ENCODE measurements at places on chromosomes 4 and X. TPM values are rescaled to one million over a fixed set of nuclear protein-coding genes. Genes with fewer than 3 reads are reported as not detected.

HERC6 gene
- 14.0 TPM for total RNA-seq

- no peak for DNase-seq
These were observed 41.6 kb downstream of the EVC2 start for GRCh38 chr4:5666741-5667140.

TBCK gene
- total RNA-seq, result 77.5 TPM

- DNase-seq, result no peak
These were observed 110.7 kb downstream of the CFAP299 start for GRCh38 chr4:80446248-80446647.

SLC25A4 gene
- total RNA-seq, result 44.1 TPM

ZNF157 gene
- total RNA-seq, result 1.5 TPM

ADGRG2 gene
- total RNA-seq, result 4.5 TPM

DNA sequence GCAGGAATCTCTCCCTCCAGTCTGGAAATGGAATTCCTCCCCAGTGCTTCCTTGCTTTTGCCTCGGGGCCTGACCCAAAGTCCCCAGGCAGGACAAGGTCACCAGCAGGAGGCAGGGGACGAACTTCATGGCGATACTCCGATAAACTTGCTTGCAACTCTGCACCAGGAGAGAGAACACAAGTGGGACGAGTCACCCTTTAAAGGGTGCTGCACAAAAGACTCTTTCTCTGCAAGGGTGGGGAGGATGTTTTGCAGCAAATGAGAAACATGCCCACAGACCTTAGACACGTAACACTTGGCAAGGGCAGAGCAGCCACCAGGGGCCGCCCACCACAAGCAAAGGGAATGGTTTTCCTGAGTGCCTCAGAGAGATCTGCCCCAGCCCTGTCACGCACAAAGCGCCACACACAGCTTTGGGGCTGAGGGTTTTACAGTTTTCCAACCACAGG is at the start of gene FGFBP2:
TSS of gene FGFBP2 (minus strand) at position 175 of the 451 bp plus-strand sequence. CDS start at position 129, 46 bp downstream.
- DNase-seq, result peak; percentile 51

DNA sequence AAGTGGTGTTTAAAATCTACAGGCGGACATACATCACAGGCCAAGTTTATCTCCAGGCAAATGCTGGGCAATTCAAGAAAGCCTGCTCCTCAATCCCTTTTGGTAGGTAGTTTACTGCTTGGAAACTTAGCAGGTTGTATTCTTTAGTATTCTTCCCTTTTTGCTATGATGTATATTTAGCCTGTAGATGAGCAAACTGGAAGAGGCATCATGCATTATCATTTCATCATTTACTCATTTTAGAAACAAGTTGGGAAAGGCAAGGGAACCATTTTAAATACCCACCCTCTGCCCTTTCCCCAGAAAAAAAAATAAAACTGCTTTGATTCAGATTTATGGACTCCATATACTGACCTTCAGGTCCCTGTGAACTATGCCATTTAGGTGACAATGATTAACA is 213.2 kb downstream of the CAMK2D start:
- no peak for DNase-seq

POLN gene
- total RNA-seq, result 4.6 TPM

- no peak for DNase-seq
These were observed 205.6 kb upstream of the HAND2 start for GRCh38 chr4:173735585-173735984.

GRCh38 chrX:78377186-78377585 is 49.8 kb upstream of the CYSLTR1 start:
- no peak for DNase-seq

DNA sequence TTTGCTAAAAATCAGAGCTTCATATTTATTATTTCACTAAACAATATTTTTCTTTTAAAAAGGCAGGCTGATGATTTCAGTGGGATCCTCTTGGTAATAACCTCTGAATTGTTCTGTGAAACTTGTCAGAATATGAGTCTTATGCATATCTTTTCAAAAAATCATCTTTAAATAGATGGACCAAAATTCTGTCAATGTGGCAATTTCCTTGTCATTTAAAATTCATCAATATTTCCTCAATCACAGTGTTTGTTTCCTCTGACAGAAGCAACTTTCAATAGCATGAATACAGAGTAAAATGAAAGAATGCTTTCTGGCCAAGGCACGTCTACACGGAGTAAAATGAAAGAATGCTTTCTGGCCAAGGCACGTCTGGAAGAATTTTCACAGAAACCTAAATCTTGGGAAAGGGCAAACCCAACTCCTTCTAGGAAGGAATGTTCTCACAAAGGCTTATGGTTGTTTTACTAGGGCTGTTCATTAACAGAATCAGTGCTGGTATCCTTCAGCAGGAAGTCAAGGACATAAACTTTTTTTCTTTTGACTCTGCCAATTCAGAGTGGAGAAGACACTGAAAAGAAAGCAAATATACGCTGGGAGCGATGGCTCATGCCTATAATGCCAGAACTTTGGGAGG is 99.0 kb upstream of the GPR34 start:
- DNase-seq, result peak; percentile 2

RASSF6 gene
- 0.89 TPM for total RNA-seq

- DNase-seq, result no peak
These were observed 353 bp downstream of the NSD2 start for GRCh38 chr4:1871471-1872021.

DNA sequence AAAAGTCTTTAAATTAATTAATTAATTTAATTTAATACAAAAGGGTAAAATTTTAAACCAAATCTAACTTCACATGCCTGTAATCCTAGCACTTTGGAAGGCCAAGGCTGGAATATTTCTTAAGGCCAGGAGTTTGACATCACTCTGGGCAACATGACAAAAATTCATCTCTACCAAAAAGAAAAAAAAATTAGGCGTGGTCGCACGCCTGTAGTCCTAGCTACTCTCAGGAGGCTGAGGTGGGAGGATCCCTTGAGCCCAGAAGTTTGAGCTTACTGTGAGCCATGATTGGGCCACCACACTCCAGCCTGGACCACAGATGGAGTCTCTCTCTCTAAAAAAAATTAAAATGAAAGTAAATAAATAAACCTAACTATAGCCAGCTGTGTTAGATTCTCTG is 39.2 kb upstream of the ANTXR2 start:
- no peak for DNase-seq

DNA sequence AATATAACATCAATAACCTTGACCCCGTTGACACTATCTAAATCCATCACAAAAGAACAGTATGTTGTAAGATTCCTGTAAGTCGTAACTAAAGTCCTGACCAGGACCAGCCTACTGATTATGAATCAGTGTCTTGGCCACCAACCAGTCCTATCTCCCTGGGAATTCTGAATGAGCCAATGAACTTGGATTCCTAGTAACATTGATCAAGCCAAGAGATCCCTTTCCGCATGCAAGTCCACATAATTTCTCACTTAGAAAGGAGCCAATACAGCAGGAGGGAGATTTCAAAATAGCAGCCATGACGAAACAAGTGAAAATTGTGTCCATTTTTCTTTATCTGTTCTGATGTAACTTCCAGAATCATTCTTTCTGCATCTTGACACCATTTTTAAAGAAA is 9.5 kb downstream of the XPNPEP2 start:
- DNase-seq, result no peak

CT55 gene
- total RNA-seq, result 0.10 TPM

- no peak for DNase-seq
These were observed 385.2 kb downstream of the BMPR1B start for GRCh38 chr4:95142932-95143331.

GRCh38 chr4:181682367-181683047 is 560.7 kb upstream of the TENM3 start:
- DNase-seq, result no peak
